Caki2 (cell line): ENCODE measurements at places on chromosomes 12 and 14. TPM values are rescaled to one million over a fixed set of nuclear protein-coding genes. Genes with fewer than 3 reads are reported as not detected.

Gene RNF41
- total RNA-seq: 83.0 and 119 TPM in 2 replicates

DNA sequence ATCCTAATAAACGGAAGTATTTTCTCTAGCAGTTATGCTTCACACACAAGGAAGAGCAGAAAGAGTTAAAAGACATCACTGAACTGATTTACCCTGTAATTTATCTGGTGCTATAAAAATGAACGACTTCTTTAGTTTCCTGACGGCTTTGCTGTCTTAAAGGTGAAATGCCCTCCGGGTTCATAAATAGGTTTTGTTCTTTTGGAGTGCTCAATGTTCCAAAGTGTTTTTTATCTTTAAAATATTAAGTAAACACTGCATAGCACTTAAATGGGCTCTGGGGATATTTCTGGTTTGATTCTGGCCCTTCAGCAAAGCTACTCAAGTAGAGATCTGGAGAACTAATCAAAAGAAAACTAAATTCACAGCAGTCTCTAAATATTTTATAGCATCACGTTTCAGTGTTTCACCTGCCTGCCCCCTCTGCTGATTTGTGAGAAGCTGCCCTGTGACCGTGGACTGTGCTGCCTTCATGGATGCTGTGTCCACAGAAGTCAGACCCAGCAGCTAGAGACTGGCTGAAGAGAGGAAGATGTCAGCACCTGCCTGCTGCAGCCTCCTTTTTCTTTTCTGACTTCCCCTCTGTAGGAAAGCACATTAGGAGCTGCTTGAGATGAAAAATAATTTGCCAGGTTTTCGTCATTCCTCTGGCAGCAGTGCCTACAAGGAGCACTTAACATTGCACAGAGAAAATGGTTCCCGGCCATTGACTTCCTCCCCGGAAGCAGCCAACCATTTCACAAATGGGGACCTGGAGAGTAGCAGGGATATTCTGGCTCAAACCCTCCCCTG lies 205.1 kb upstream of the FSCB start:
- no peak for DNase-seq

- DNase-seq: peak; percentile 2
Measured at GRCh38 chr14:63174760-63175191, 29.5 kb upstream of the RHOJ start.

Gene GSC
- not detected in 2 replicates for total RNA-seq

DNA sequence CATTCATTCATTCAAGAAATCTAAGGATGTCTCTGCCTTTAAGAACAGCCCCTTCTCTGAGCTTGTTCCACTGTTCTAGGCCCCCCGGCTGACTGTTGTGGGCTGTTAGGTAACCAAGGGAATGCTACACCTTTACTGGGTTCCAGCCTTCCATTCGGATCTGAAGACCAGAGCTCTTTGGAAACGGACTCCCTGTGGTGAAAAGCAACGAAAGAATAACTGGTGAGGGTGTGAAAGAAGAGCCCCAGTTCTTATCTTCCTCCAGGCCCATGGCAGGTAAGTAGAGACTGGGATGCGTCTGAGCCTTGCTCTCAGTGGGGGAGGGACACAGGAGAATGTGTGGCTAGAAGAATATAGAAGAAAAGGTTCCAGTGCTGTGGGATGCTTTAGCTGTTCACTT lies 207.4 kb downstream of the TMEM132D start:
- DNase-seq: no peak

GRCh38 chr12:98058838-98059237 lies 456.6 kb upstream of the TMPO start:
- DNase-seq: no peak

DNA sequence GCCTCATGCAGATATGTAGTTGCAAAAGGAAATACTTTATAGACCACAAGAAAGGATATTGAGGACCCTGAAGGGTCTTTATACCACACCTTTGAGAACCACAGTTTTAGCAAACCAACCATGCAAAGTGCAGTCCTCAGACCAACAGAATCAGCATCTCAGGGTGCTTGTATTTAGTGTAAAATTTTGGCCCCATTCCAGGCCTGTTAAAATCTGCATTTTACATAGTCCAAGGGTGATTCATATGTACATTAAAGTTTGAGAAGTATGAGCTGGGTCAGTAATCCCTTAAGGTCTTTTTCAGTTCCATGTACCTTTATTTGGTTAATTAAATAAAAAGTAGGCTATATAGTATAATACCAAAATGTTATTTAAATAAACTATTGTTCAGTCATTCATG lies 91.2 kb downstream of the WNK1 start:
- DNase-seq: no peak

- DNase-seq: peak; percentile 66
Measured at GRCh38 chr12:88334271-88334670, 192.2 kb downstream of the TMTC3 start.

Gene SERPINA1
- 0.24 and 1.1 TPM in 2 replicates for total RNA-seq

- DNase-seq: no peak
Measured at GRCh38 chr14:69358233-69358963, 39.7 kb downstream of the ERH start.

Gene TTC9
- 4.5 and 4.8 TPM in 2 replicates for total RNA-seq

GRCh38 chr12:90298289-90298948 lies 589.8 kb upstream of the ATP2B1 start:
- no peak for DNase-seq
